GM23248 (cell line): ENCODE measurements at places on chromosomes 5 and 9.

GRCh38 chr5:11878814-11879213 lies 25.4 kb downstream of the CTNND2 start:
- no peaks in the 10 kb centered on the region for H3K27me3 ChIP-seq
- no peaks in the 10 kb centered on the region for H3K4me1 ChIP-seq
- H3K4me3 ChIP-seq, result no peak overlapping the region
- no peak for DNase-seq
- no peak overlapping the region for H3K27ac ChIP-seq

DNA sequence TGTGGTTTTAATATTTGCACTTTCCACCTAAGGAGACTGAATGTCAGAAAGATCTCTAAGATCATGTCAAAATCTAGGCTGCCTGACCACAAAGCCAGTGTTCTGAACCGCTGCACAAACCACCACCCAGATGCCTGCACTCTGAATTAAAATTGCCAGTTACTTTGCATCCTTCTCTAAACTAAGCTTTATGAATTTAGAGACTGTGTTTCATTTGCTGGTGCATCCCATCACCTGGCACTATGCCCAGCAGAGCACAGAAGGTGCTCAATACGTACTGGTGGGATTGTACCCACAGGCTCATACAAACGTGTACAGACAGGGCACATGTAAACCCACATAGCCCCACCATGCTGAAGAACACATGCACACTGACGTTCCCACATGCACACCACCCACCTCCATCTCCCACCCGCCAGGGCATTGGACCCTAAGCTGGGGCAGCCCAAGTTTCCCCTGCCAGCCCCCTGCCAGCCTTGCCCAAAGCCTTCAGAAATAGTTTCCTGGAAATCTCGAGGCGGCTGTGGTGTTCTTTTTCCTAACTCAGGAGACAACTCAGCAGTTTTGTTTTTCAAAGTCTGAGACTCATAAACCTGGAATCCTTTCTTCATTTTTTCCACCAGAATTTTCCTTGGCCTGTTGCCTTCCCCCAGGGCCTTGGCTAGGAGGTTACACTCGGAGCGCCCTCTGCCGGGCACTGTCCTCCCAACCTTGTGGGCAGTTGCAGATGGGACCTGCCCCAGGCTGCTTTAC lies 9.6 kb upstream of the TRAF1 start:
- no peaks in the 10 kb centered on the region for H3K36me3 ChIP-seq
- no peaks in the 10 kb centered on the region for H3K27me3 ChIP-seq

DNA sequence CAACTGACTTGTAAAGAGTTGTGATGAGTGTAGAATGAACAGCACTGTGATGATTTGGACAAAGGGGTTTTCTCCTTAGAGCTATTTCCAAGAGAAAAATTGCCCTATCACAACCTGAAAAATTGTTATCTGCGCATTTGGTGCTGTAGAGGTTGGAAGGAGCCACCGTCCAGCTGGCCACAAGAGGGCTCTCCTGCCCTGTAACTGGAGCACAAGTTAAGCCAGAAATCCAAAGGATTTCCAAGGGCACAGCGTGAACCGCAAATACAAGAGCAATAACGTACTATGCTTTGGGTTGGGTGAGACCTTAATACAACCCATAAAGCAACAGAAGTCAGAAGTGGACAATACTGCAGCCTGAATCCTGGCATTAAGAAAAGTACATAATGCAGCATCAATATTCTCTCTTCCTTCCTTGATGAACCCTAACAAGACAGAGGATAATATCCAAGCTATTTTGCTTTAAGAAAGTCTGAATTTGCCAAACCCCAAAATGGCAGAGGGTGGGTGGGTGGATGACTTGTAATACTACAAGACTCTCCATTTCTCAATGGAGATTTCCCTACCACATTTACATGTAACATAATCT lies 56.8 kb upstream of the SMIM32 start:
- H3K4me1 ChIP-seq, result no peaks in the 10 kb centered on the region
- peaks cover 48% of the 10 kb centered on the region for H3K27me3 ChIP-seq
- no peaks in the 10 kb centered on the region for H3K36me3 ChIP-seq

GRCh38 chr9:109816490-109816889 lies 36.5 kb downstream of the PALM2AKAP2 start:
- DNase-seq, result peak; percentile 99
- peak overlapping the region; percentile 96 for H3K27ac ChIP-seq
- H3K4me1 ChIP-seq, result peaks cover 43% of the 10 kb centered on the region
- H3K27me3 ChIP-seq, result no peaks in the 10 kb centered on the region
- no peaks in the 10 kb centered on the region for H3K36me3 ChIP-seq
- H3K4me3 ChIP-seq, result peak overlapping the region; percentile 27

- no peaks in the 10 kb centered on the region for H3K27me3 ChIP-seq
- H3K27ac ChIP-seq, result no peak overlapping the region
- DNase-seq, result no peak
These were observed 332.3 kb downstream of the PLK2 start for GRCh38 chr5:58127255-58128220.

DNA sequence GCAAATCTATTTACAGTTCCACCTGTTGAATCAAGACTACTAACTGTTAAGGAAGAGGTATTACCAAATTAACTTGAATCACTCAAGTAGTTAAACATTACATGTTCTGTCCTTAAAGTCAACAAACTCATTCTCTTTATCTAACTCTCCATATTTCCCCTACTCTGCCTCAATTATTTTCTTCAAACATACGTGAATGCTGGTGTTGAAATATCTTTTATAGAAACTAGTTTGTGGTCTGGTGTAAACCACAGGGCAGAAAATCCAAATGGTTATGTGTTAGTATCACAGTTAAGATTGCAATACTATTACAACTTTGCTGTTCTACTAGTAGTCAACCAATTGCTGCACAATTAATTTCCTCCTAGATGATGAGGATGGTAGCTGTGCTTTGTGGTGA lies 603.5 kb downstream of the KCTD16 start:
- no peak overlapping the region for H3K27ac ChIP-seq
- no peaks in the 10 kb centered on the region for H3K36me3 ChIP-seq
- no peak for DNase-seq

DNA sequence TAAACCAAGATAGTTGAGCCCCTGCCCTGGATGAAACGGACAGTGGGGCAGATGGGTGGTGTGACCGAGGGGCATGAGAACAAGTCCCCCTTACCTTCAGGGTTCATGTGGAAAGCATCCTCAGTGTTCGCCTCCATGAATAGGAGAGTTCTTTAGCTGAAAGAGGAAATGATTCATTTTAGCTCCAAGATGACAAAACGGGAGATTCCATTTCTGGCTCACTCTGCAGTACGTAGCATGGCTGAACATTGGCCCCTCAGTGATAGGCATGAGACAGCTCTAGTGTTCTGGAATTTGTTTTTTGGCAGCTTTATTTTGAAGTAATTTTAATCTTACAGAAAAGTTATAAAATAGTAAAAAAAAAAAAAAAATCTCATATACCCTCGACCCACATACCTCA lies 70.2 kb upstream of the AGXT2 start:
- no peaks in the 10 kb centered on the region for H3K27me3 ChIP-seq
- H3K27ac ChIP-seq, result peak overlapping the region; percentile 72
- H3K4me3 ChIP-seq, result no peak overlapping the region
- DNase-seq, result peak; percentile 89
- no peaks in the 10 kb centered on the region for H3K36me3 ChIP-seq
- H3K4me1 ChIP-seq, result peaks cover 38% of the 10 kb centered on the region

DNA sequence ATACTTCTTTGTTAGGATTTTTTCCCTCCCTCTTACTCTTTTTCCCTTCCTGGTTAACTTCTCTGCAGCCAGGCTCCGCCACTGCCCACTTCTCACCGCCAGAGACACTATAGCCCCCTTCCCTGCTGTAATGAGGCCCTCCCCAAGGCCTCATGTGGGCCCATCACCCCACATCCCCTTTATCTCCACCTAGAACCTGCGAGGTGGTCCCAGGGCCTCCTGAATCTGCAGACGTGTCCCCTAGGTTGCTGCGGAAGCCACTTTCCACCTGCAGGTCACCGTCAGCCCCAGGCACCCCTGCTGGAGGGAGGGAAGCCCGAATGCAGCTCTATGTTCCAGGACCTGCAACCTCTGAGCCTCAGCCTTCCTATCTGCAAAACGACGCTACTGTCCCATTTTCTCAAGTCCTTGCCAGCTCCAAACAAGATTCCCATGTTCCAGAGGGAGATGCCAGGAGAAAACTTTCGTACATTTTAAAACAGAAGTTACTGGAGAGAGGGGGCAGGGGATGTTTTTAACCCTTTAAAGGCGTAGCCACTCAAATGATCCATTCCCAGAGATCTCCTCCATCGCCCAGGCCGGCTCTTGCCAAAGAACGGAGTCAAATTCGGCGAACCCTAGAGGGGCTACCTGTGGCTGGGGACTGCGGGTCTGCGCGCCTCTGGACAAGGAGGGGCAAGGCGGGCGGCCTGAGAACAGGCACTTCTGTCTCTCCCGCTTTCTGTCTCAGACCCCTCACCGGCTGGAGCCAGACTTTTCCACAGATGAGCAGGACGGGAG lies 929 bp downstream of the SH3PXD2B start:
- DNase-seq, result peak; percentile 87
- H3K27me3 ChIP-seq, result no peaks in the 10 kb centered on the region
- peak overlapping the region; percentile 99 for H3K4me3 ChIP-seq
- peak overlapping the region; percentile 84 for H3K27ac ChIP-seq
- H3K36me3 ChIP-seq, result no peaks in the 10 kb centered on the region

DNA sequence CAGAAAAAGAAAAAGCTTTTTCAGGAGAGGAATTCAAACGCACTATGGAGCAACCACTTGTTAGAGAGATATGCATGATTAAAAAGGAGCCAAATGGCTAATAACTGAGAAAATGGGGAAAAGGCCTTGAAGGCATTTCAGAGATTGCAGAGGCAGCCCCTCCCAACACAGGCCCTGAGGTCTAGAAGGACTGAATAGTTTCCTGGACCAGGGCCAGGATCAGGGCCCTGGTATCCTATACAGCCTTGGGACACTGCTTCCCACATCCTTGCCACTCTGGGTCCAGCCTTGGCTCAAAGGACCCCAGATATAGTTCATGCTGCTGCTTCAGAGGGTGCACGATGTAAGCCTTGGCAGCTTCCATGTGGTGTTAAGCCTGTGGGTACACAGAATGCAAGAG lies 20.7 kb upstream of the FEM1C start:
- H3K36me3 ChIP-seq, result no peaks in the 10 kb centered on the region
- DNase-seq, result no peak
- no peaks in the 10 kb centered on the region for H3K27me3 ChIP-seq
- H3K27ac ChIP-seq, result no peak overlapping the region
